ENCODE measurements at places on chromosomes 6 and 20.

DNA sequence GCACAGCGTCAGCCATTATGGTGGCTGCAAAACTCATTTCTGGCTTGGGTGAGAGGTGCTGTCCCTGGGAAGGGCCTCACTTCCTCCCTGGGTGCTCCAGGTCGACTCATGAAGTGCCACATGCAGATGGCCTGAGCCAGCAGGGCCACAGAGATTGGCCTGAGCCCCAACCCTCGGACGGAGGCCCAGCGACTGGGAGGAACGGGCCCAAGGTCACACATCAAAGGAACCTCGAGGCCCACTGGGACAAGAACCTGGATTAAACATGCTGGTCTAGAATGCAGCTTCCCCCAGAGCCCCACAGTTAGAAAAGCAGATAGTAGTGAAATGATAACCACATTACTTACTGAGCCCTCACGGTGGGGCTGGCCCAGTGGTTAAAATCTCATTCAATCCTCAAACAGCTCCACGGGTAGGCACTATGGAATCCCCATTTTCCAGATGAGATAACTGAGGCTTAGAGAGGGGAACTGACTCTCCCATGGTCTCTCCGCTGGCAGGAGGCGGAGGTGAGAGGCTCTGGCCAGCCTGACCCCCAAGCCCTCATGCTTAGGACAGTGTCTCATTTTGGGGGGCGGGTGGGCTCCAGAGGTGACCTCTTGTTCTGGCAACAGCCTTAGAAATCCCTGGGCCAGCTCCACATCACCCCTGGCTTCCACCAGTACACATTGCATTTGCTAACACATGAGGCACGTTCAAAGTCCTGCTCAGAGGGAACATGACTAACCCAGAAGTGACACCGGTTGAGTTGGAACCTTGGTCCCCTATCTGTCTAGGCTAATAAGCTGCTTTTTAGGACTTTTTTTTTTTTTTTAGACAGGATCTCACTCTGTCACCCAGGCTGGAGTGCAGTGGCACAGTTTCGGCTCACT is 53.0 kb downstream of the SRC start:
- no peak for DNase-seq

GRCh38 chr20:13613917-13614316 is 24.8 kb downstream of the TASP1 start:
- no peak for DNase-seq

- no peak for DNase-seq
These were observed 146.3 kb upstream of the B3GAT2 start for GRCh38 chr6:71103130-71103529.

- no peak for DNase-seq
These were observed 6.4 kb downstream of the PREX1 start for GRCh38 chr20:48821261-48821920.

GRCh38 chr6:63317641-63318040 is 2.1 kb downstream of the LGSN start:
- DNase-seq: no peak

DNA sequence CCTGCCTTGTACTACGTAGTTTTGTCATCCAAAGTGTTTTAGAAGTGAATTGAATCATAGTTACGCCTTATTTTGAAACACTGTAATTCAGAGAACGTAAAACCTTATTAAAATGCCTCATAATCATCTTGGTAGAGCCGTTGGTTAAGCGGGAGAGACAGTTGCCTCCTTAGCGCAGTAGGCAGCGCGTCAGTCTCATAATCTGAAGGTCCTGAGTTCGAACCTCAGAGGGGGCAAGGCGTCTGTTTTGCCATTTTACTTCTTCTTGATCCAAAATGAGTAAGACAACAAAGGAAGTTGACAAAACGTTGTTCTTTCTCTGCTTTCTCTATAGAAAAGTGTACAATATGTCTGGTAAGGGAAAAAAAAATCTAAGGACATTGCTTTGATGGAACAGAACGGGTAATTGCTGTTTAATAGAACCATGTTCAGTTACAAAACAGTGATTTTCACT is 20.7 kb upstream of the TRIM27 start:
- peak; percentile 69 for DNase-seq

DNA sequence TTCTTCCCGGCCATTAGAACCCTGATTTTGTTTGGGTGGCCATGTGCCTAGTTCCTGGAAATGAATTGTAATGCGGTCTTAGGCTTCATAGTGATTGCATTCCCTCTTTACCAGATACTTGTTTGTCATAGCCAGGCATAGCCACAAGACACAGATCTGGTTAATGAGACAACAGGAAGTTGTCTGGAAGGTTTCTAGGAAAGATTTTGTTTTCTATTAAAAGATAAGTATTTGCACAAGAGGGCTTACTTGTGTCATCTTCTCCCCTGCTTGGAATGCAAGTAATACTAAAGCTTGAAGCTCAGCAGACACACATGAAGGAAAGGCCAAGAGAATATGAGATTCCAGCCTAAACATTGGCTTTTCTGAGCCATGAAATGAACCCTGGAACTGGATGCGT is 12.9 kb downstream of the FARS2 start:
- DNase-seq: no peak
